Calu3 (cell line): ENCODE measurements at places on chromosomes 4 and X. TPM values are rescaled to one million over a fixed set of nuclear protein-coding genes. Genes with fewer than 3 reads are reported as not detected.

Gene MAGEA1
- not detected in 2 replicates for total RNA-seq

Gene TMEM255A
- not detected in 2 replicates for total RNA-seq

Gene SLC25A6
- 139 and 161 TPM in 2 replicates for total RNA-seq

Gene GATA1
- total RNA-seq: not detected in 2 replicates

Gene NPY1R
- total RNA-seq: 6.9 and 11.3 TPM in 2 replicates
